Stimulated activated CD8-positive, alpha-beta memory T cell treated with anti-CD3 and anti-CD28 coated beads, Interleukin-7, amount 100 ng/mL, for 1 hour (primary cell): ENCODE measurements at places on chromosomes 2 and 18.
A peak's percentile ranks its signal among the peaks of the same experiment; 100 is the strongest.

DNA sequence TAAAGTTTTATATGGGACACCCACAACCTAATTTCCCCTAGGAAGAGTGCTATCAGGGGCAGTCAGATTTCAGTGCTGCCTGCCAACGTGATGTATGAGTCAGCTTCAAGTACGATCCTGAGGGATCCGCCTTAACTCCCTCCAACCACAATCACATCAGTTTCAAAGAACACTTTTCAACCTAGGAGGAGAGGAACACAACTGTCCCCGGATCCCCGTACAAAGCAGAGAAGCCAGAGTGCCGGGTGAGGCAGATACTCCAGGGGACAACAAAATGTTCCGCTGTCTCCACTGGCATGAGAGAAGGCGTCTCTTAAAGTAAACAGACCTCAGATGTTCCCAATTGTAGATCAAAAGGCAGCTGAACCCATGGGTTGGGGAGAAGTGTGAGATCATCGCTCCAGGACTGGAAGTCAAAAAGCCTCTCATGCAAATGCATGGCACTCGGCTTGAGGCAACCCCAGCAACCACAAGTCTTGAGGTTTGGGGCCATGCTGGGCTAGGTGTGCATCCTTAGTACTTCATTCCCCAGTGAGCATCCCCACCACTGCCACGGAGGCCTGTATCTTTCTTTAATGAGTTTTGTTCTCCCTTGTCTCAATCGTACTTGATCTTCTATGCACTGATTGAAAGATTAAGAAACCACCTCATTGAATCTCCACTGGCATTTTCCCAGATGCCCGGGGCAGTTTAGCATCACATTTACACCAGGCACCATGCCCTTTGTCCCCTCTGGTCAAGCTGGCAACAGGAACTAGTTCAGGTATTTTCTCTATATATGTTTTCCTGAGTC, 91.0 kb upstream of the CCBE1 start:
- DNase-seq: no peak

GRCh38 chr2:151837926-151838325, 9.7 kb upstream of the ARL5A start:
- no peak for DNase-seq

DNA sequence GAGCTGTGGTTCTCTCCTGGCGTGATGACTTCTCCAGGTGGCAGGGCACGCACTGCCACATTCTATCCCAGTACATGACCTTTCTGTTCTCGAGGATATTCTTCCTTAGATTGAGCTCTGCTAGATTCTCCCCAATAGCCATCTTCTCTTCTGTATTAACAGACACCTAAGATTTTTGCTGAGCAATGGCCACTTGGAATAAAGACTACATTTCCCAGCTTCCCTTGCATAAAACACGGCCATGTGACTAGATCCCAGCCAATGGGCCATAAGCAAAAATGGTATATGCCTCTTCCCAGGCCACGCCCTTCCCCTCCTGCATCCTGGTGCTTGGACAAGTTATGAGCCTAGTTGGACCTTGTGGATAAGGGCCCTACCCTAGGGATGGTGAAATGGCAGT, 82.1 kb downstream of the EIF2AK3 start:
- DNase-seq: no peak

- DNase-seq: no peak
These were observed 33.7 kb upstream of the NPAS2 start for GRCh38 chr2:100786297-100786658.

DNA sequence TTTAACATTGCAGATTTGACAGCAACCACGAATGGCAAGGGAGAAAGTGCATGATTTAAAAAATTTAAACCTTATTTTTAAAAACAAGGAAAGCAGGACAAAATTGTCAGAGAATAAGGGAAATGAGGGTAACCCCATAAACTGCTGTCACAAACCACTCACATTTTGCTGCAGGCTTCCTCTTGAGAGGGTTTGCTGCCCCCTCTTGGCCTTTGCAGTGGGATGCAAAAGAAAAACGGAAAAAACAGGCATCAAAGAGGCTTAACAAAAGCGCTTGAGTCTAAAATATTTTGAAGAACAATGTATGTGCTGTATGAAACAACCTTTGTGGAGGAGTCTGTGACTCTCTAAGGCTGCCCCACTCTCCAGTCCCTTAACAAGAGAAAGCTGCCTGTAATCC, 91.6 kb downstream of the TMX3 start:
- DNase-seq: no peak

GRCh38 chr2:46615986-46616485, 136.7 kb downstream of the TMEM247 start:
- DNase-seq: no peak

GRCh38 chr2:165927353-165927752, 26.2 kb downstream of the TTC21B start:
- no peak for DNase-seq

DNA sequence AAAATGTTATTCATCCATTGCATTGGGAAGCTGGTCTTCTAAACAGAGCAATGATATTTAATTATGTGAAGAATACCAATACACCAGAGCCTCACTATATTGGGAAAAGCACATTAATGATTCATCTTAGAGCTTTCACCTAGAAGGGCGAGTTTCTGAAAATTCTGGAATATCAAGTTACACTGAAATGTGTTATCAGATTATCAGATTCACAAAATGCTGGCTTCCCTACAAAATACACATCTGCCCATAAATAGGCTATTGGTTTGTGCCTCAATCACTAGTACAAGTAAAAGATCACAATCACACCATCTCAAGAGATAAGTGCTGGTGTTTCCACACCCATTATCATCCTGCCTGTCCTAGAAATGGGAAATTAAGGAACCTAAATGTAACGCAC, 200.7 kb downstream of the TMEM163 start:
- no peak for DNase-seq

DNA sequence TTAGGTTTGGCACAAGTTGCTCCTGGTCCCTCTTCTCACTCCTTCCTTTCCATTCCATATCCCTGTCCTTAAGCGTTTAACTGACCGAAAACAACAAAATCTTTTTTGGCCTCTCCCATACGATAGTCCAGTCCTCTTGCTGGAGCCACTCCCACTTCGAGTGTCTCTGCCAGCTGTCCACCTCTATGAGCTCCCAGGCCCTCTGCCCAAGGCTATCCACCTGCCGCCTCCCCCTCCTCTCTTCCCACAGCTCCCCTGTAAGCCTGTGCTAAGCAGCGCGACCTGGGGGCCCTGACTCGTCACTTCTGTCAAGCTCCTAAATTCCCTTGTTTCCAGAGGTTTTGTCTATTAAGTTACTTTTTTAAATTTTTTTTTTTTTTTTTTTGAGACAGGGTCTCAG, 47.0 kb upstream of the FOSL2 start:
- DNase-seq: no peak

- DNase-seq: no peak
These were observed 121.6 kb downstream of the ZFP36L2 start for GRCh38 chr2:43104763-43105162.

GRCh38 chr2:138877421-138877820, 97.2 kb upstream of the NXPH2 start:
- DNase-seq: no peak

GRCh38 chr2:19846030-19846429, 55.8 kb downstream of the TTC32 start:
- DNase-seq: no peak

- DNase-seq: no peak
These were observed 926 bp downstream of the NDUFV2 start for GRCh38 chr18:9103376-9103873.

GRCh38 chr2:229852565-229852964, 69.2 kb downstream of the TRIP12 start:
- peak; percentile 19 for DNase-seq

- DNase-seq: no peak
These were observed 47.3 kb downstream of the MEX3C start for GRCh38 chr18:51150113-51150700.

DNA sequence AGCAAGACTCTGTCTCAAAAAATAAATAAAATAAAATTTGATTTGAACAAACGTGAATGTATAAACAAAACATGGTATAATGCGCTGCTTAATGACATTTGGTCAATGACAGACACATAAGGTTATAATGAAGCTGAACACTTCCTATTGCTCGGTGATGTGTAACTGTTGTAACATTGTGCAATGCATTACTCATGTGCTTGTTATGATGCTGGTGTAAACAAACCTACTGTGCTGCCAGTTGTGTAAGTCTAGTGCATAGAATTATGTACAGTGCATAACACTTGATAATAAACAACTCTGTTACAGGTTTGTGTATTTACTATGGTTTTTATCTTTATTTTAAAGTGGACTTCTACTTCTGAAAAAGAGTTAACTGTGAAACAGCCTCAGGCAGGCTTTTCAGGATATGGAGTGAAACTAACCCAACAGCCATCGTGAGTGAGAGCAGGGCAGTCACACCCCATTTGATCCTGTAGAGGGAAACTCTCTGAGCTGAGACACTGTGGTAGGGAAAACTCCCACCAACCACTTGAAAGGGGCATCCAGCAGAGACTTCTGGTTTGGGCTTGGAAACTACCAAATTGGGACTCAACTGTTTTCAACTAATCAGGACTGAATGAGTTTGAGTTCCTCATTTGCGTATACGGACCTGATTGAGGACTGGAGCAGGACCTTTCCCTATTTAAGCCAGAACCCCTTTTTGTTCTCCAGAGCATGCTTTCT, 8.7 kb upstream of the RPRD1A start:
- DNase-seq: no peak

- DNase-seq: no peak
These were observed 321.5 kb upstream of the NT5C1B start for GRCh38 chr2:18910843-18911242.

GRCh38 chr2:240458900-240459391, 23.5 kb downstream of the GPC1 start:
- no peak for DNase-seq

GRCh38 chr2:86017901-86018896, 87.5 kb downstream of the POLR1A start:
- DNase-seq: no peak

DNA sequence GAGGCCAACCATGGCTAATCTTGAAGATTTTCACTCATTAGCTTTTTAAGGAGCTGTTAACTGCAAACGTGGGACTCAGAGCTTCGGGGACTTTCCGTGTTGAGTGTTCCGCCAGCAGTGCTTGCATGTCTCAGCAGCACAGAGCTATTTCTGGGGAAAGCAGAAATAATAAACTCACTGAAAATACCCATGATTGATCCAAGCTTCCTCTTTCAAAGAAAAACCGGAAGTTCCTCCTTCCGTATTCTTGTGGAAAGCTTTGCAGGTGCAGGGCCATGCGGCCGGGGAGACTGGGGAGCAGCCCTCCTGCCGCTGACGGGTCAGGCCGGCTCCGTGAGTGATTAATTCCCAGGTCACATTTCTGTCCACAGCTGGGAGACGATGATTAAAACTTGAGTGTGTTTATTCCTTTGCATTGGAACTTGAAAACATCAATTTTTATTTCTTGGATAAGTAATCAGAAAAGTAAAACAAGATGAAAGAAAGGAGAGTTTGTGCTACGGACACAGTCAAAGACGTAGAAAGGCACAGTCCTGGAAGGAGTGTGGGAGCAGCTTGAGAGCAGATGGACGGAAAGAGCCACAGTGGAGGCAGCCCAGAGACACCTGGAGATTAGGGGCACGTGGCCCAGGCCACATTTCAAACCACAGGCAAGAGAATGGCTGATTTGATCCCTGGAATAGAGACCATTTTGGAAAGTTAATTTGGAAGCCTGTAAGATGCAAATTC, 54.2 kb upstream of the CTDP1 start:
- DNase-seq: no peak

- DNase-seq: no peak
These were observed 6.0 kb downstream of the GAREM2 start for GRCh38 chr2:26178746-26179436.

GRCh38 chr2:152861349-152861942, 143.0 kb downstream of the ARL6IP6 start:
- no peak for DNase-seq

DNA sequence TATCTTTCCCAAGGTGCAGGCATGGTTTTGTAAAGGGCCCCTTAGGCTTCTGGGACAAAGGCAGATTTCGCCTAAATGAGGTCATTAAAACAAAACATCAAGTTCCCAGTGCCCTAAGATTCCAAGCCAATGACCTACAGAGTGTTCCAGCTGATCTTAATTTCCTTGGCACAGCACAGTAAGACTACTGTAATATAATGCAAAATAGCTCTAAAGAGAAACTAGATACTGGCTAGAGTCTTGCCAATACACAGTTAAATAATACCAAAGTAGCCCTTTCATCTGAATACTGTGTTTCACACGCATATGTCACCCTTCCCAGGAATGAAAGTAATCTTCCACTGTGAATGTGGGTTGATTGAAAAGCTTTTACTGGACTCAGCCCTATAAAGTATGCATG, 14.7 kb downstream of the GRB14 start:
- no peak for DNase-seq

DNA sequence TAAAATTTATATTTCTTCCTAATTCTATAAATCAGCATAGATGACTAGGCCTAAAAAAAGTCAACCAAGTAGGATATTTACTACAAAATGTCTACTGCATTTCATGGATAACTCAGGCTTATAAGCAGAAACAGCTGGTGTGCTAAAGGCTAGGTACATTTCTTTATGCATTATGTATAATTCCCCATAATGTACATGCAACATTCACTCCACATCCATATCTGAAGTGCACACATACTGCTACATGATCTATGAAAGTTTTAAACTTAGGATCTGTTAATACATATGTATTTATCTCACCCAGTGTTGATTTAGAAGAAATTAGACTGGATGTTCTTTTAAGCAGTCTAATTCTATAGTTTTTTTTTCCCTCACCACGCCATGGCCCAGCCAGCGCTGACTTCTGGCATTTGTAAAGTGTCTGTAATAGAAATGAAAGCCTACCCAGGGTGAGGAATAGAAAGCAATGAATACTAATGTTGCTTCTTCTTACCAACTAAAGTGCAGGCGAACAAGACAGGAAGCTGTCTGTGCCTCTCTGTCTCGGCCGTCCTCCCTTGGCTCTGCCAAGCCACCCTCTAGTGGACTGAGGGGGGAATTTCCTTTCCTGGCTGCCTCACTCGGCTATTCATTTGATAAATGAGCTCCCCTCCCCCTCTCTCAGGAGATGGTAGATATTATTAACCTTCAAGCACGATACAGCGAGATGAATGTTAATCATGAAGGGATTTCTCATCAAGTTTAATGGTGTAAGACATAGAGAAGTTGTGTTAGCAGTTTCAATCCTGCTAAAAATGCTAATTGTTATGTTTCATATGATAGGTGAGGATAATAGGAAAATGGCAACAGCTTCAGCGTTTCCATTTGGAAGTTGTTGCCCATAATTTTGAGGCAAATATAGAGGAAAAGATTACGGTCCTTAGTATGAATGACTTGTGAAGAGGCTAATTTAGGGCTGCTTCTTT, 384.5 kb downstream of the MTX2 start:
- no peak for DNase-seq

DNA sequence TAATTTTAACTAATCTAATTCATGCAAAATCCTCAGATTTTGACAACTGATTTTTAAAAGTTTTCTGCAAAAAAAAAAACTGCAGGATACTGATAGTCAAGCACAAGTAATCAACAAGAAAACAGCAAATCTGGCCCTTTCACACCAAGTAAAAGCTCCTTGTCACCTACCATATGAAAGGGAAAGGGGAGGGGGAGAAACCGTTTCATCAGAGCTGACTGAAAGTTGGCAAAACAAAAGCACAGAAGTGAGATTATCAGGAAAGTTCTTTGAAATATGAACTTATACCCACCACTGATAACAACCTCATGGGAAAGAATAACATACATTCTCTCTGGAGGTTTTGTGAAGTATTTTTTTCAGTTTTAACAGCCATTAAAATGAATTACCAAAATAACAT, 38.7 kb downstream of the ZNF521 start:
- no peak for DNase-seq

GRCh38 chr2:205769879-205770278, 87.6 kb downstream of the NRP2 start:
- no peak for DNase-seq
